ENCODE measurements at places on chromosomes 1 and 21.

GRCh38 chr1:225654277-225654597, 1.3 kb upstream of the ENAH start:
- DNase-seq, result no peak

GRCh38 chr1:34631126-34631525, 123.7 kb upstream of the GJB5 start:
- DNase-seq, result no peak

GRCh38 chr1:67793562-67793961, 39.7 kb downstream of the GNG12 start:
- DNase-seq, result no peak

GRCh38 chr1:201714542-201715329, 114.2 kb upstream of the IPO9 start:
- no peak for DNase-seq

DNA sequence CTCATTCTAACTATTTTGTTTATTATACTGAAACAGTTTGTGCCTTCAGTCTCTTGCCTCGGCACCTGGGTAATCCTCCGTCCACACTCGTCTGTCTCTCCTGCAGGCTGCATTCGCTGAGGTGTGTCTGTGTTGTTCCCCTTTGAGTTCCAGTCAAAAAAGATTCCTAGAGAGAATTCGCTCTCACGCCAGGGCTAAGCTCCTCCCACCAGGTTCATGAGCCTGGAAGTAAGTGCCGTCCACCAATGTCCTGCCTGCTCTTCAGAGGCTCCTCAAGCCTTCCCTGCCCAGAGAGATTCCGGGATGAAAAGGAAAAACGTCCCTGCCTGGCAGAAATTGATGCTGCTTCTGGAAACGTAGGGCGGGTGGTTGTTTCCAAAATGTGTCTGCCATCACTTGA, 12.9 kb downstream of the KIAA2013 start:
- DNase-seq, result no peak

DNA sequence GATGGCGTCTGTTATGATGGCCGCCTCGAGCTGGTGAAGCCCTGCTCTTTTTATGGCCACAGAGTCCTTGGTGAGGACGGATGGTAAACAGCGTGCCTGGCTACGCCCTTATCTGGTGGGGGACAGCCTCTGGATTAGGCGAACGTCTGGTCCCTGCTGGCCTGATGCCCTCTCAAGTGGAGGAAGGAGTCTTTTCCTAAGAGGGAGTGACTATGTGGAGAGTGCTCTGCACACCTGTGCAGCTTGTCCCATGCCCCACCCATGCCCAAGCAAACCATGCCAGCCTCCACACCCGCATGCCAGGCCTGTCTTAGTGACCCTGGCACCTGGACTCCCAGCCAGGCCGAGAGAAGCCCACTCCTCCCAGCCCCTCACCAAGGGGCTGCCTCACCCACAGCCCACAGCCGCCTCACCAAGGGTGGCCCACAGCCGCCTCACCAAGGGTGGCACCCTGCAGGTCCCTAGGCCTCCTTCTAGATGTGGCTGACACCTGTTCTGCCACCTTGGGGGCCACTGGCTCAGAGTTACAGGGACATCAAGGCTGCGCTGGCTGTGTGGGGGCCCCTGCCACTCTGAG, 40.2 kb downstream of the WNT9A start:
- no peak for DNase-seq

DNA sequence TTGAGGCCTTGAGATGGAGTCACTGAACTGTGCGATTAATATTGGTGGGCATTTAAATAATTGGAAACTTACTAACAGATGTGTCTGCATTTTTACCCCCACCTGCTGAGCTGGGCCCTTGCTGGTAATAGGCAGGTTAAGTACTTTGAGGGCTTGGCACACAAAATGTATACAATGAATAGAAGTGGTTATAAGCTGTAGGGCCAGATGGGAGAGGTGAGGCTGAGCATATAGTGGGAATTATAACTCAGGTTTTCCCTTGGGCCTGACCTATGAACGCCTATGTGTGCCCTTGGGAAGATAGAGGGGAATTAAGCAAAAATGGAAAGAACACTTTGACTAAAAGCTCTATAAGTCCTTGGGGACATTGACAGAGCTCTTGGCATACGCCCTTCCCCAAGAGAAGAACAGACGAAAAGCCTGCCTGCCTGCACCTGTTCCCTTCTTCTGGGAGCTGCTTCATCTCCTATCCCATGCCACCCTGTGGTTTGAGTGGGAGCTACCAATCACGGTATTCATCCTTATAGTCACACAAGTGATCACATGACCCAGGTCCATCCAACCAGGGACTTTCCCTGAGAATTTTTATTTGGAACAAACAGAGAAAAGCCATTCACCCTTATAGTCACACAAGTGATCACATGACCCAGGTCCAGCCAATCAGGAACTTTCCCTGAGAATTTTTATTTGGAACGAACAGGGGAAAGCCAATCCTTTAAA, 260.7 kb upstream of the CSF3R start:
- no peak for DNase-seq

DNA sequence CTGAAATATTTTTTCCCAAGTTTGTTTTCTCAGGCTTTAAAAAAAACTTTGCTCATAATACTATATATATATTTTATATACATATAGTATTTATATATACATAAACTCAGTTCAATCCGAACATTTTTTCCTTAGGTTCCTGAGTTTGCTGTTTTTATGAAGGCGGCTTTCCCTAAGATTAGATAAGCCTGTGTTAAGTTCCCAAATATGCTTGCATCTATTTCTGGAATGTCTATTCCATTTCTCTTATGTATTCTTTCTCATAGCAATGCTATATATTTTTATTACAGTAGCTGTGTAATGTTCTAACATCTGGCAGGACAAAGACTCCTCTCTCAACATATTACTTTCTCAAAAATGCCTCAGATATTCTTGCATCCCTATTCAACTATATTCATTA, 45.9 kb downstream of the ADSS2 start:
- no peak for DNase-seq

GRCh38 chr1:94962409-94963265, 35.7 kb upstream of the CNN3 start:
- DNase-seq, result no peak

DNA sequence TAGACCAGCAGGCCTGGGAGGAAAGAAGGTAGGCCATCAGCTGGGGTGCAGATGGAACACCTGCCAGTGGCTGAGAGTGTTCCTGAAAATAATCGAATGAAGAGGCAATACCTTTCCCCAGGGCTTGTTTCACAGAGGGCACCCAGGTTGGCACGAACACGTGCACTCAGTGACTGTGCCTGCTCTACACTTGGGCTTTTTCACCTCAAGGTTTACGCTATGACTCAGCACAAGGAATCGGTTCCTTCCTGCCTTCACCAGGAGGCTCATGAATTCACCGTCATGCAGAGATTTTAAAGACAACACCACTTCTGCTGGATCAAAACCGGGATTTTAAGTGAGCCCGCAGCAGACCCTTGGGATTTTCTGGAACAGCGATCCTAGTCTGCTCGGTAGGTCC, 118.5 kb upstream of the ADAR start:
- no peak for DNase-seq

DNA sequence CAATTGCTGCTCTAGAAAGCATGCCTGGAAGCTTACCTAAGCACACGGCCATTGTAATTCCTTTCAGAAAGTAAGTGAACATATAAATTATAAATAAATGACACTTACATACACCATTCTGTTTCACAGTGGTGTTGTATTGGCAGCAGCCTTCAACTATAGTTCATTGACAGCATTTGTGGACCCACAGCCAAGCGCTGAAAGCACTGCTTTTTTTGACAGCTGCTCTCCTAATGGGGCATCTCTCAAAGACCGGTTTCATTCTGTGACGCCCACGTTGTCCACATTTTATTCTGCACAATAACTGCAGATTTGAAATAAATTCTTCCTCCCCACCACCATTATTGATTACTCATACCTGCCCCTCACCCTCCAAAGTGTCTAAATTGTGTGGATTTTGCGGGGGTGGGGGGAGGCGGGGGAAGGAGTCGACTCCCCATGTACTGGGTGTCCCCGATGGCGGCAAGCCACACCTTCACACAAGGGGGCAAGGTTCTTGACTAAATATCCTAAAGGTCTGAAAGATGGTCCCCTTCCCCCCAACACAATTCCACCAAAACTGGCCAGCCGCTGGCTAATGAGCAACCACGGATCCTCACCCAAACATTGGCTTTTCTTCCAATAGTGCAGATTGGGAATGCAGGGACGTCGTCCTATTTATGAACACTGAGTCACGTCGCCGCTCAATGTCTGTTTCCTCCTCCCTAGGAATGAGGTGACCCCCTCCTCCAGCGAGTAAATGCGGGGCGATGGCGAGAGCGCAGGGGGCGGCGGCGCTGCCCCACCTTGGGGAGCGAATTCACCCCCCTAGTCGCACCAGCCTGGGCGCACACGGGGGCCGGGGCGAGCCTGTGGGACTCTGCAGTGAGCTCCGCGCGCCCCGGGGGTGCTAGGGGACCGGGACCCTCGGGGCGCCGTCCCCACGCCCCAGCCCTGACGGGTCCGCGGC, 960 bp downstream of the RCAN1 start:
- no peak for DNase-seq

DNA sequence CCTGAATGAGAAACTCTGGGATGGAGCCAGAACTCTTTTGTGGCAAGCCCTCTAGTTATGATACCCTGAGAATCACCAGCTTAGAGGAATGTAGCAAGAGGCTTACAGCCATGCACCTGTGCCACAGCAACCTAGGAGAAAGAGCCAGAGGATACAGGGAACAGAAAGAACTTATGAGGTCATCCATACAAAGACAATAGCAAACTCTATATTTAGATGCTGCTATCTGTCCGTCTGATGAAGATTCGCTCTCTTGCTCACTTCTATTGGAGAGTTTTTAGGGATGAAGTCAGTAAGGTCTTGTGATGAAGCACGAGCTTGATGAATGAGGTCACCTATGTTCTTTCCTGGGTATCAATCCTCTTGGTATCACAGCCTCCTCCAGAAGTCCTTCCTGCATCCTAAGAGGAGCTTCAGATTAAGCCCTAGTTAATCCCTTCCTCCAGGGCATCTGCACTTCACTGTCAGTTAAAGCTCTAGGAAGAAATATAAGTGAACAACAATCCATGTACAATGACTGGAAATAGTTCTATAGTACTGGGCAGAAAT, 185.6 kb downstream of the DAB1 start:
- no peak for DNase-seq

GRCh38 chr1:30872033-30872947, 36.3 kb downstream of the SDC3 start:
- no peak for DNase-seq

GRCh38 chr1:10819198-10819901, 22.9 kb upstream of the CASZ1 start:
- no peak for DNase-seq

DNA sequence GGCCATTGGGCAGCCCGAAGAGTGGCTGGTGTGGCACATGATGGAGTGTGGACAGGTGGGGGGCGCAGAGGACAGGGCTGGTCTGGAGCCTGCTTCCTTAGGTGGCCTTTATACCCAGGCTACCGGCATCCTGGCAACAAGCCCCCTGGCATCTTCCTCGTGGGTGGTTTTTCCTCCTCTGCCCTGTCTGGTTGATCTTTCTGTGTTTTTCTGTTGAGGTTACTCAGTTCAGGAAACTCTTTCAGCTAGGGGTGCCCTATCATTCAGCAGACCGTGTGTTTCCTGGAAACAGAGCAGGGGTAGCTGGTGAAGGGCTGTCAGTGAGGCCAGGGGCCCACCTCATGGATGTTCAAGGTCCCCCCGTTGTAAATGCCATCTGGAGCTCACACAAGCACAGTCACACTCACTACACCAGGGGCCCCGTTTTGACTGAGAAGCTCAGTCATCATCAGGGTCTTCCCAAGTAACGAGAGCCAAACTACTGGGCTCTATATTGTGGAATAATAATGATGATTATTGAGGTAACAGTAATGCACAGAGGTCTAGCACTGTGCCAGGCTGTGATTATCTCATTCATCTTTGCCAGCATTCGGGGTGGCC, at the start of gene KRTAP12-4:
Gene KRTAP12-4 (minus strand): TSS at position 84 of the 600 bp plus-strand sequence. CDS start 45 bp downstream, at position 39.
- DNase-seq, result no peak

- no peak for DNase-seq
These were observed 111.2 kb upstream of the ZNF648 start for GRCh38 chr1:182172699-182173098.

GRCh38 chr1:38242506-38242905, 195.9 kb upstream of the POU3F1 start:
- no peak for DNase-seq

- DNase-seq, result no peak
These were observed 1.2 kb upstream of the H6PD start for GRCh38 chr1:9233241-9233941.

- no peak for DNase-seq
These were observed 45.1 kb downstream of the ATP2B4 start for GRCh38 chr1:203671521-203672278.

- no peak for DNase-seq
These were observed 88.8 kb downstream of the ST3GAL3 start for GRCh38 chr1:43796111-43796581.

DNA sequence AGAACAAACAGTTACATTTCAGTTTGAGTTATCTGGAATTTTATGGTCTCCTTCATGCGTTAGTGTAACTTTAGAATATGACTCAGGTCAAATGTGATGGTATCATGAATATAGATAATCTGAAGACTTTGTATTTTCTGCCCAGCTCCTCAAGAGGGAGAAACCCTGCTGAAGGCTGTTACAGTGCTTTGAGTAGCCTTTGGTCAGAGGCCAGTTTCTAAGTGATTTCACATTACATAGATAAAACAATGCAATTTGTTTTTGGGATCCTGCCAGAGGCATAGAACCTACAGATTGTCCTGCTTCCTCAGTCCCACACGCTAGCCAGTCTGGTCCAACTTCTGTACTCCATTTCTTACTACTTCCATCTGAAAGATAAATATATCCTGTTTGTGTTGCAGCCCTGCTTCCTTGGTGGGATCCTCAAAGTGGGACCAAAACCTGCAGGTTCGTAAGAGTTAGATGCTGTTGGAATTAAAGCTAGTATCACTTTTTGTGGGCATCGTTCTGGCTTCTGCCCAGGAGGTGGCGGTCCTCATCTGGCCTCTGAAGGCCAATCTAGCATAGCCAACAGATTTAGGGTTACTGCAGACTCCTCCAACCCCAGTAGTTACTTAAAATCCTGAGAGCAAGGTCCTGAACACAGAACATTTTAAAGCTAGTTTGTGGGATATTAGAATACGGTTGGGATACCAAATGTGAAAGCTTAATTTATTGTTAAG, 645.8 kb upstream of the USP24 start:
- no peak for DNase-seq

- DNase-seq, result no peak
These were observed 12.5 kb upstream of the GPR153 start for GRCh38 chr1:6273380-6273891.

- DNase-seq, result no peak
These were observed 106.2 kb upstream of the ADAR start for GRCh38 chr1:154714052-154714623.

DNA sequence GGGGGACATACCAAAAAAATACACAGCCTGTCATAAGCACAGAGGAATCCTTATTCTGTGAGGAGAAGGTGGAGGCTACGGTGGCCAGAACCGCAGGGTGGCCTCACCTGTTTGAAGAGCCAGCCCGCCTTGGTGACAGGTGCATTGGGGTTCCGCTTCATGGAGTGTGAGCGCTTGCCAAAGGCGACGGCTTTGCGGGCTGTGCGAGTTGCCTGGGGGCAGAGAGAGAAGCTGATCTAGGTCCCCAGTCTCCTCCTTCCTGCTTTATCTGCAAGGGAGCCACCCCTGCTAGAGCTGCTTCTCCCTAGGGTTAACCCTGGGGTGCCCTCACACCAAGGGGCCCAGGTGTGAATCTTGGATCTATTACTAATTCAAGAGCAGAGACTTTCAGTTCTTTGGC, 54.3 kb upstream of the GOLT1A start:
- DNase-seq, result no peak

Measured in activated gamma-delta T cell treated with anti-CD3 and anti-CD28 coated beads, Interleukin-2, amount 50 U/mL, for 16 hours (primary cell).